ENCODE measurements at places on chromosomes 4 and X.

- DNase-seq, result no peak
Observed at GRCh38 chrX:70613295-70613694, 168.7 kb downstream of the DLG3 start.

GRCh38 chr4:181939199-181939945, 303.8 kb upstream of the TENM3 start:
- DNase-seq, result no peak

DNA sequence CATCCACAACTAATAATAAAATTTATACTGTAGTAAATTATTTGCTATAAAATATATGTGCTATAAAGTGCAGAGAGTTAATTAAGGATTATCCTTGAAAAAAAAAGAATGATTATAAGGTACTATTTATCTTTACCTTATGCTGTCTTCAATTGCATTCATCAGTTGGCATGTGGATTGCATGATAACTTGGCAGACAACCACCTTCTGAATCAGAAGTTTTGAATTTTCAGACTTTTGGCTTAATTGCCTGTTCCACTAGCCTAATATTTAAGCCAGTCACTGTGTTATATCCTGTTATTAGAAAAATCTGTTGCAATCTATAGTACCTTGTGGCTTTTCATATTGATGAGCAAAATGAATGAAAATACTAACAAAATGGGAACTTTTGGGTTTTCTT, 1040.3 kb upstream of the PCDH10 start:
- DNase-seq, result no peak

DNA sequence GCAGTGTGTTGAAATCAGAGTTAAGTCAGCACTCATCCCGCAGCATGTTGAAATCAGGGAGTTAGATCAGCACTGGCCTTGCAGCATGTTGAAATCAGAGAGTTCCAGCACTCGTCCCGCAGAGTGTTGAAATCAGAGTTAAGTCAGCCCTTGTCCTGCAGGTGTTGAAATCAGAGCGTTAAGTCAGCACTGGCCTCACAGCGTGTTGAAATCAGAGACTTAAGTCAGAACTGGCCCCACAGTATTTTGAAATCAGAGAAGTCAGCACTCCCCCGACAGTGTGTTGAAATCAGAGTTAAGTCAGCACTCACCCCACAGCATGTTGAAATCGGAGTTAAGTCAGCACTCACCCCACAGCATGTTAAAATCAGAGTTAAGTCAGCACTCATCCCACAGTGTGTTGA, 10.9 kb upstream of the UVSSA start:
- DNase-seq, result no peak

GRCh38 chrX:120380699-120381098, 18.8 kb downstream of the ATP1B4 start:
- DNase-seq, result no peak

DNA sequence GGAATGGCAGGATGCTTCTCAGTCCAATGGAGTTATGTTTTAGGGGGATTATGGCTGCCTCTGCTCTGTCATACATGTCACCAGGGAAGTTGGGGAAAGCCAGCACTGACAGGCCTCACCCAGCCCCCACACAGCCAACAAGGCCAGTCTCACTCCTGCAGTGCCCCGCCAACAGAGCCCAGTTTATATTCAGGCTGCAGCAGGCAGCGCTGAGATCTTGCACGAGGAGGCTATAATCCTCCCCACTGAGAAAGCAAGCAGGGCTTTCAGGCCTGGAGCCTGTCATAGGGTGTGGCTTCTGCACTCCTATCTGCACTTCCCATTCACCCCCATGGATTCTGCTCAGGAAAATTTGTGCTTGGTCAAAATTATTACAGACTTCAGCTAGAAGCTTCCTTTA, 25.1 kb downstream of the ADAD1 start:
- DNase-seq, result no peak

- DNase-seq, result no peak
Observed at GRCh38 chrX:16451334-16451733, 198.6 kb upstream of the S100G start.

DNA sequence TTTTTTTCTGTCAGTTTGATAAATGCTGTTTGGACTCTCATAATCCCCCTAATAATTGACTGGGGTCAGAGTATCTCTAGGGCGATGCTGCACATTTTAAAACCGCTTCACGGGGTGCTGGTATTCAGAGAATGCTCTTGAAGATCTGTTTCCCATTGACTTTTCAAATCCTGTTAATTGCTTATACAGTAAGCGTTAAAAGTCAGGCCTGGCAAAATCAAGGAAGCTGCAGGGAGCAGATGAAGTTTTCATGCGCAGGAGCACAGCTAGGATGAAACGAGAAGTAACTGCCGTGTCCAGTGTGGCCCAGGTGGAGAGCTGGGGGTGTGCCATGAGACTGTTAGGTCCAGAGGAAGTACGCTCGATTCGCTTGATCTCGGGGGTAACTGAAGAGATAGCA, 312.9 kb downstream of the TRIML1 start:
- DNase-seq, result no peak

GRCh38 chr4:109164011-109164410, 138.4 kb downstream of the COL25A1 start:
- no peak for DNase-seq

- DNase-seq, result no peak
Observed at GRCh38 chrX:107700317-107700774, 72.0 kb downstream of the PRPS1 start.

- DNase-seq, result no peak
Observed at GRCh38 chrX:145002771-145003170, 244.5 kb upstream of the SPANXN1 start.

GRCh38 chr4:122992057-122992456, 69.7 kb upstream of the NUDT6 start:
- no peak for DNase-seq

- no peak for DNase-seq
Observed at GRCh38 chr4:95180531-95181242, 368.1 kb downstream of the UNC5C start.

DNA sequence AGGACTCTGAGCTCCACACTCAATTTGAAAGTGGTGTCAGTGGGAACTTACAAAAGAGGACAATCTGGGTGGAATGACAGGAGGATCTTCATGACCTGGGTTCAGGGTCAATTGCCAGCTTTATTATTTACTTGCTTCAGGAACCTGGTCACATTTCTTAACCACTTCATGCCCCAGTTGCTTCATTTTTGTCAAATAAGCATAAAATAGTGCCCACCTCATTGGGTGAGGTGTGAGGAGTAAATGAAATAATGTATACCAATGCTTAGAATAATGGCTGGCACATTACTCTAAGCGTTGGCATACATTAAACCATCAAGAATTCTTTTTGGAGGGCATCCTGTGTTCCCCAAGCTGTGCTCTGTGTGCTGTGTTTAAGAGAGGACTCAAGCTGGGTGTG, 19.4 kb downstream of the VGLL1 start:
- DNase-seq, result no peak

DNA sequence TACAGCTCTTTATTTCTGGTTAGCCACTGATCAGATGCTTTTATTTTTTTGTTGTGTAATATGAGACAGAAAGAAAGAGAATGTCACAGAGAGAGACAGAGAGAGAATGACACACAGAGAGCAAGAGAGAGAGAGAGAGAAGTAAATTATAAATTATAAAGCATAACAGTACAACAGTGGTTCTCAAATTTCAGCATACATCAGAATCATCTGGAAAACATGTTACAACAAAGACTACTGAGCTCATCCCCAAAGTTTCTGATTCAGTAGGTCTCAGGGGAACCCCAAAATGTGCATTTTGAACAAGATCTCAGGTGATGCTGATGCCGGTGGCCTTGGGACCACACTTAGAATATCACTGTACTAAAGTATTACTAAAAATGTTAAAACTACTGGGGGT, 245.8 kb upstream of the DIAPH2 start:
- DNase-seq, result no peak

DNA sequence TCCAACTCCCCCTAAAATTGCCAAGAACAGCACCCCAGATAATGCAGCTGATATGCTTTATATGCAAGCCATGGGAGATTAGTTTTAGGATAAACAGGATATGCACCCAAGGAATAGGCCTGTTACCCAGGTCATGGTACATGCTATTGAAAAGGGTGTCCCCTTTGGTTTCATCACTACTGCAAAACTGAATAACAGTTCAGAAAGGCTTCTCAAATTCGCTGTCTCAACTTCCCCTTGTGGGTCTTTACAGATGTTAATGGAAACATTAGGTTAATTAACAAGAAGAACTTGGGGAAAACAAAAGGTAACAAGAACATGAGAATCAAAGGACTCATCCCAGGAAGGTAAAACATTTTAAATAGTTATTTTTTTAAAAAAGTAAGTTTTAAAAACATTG, 318.7 kb downstream of the PRR32 start:
- DNase-seq, result no peak

- no peak for DNase-seq
Observed at GRCh38 chrX:44871114-44871645, 1.8 kb upstream of the KDM6A start.

- DNase-seq, result no peak
Observed at GRCh38 chrX:10485326-10485725, 135.1 kb downstream of the MID1 start.

DNA sequence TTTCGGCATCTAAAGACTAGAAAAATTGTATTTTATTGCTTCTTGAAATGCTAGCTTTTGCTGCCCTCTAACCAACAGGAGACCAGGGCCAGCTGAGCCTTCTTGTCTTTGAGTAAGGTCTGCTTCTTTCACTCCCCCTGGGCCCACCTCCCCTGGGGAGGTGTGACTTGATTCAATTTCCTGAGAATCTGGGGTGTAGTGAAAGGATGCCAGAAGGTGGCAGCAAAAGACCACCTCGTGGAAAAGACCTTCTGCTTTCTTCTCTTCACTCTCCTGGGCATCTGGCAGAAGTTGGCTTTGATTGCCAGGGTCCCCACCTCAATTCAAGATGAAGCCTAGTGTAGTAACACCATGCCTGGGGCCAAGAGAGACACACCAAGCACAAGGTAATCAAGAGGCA, 96.5 kb upstream of the MAOA start:
- no peak for DNase-seq

DNA sequence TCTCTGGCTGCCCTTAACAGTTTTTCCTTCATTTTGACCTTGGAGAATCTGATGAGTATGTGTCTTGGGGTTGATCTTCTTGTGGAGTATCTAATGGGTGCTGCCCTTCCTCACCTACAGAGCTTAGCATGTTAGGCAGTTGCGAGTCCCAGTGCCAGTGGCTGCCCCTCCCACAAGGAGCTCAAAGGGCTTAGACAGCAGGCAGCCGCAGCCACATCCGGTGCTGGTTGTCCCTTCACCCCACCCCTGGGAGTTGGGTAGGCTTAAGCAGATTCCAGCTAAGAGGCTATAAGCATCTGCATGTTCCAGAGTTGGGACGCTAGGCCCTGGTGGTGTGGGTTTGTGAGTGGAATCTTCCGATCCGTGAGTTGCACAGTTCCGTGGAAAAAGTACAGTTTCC, 322.1 kb upstream of the ARX start:
- no peak for DNase-seq

DNA sequence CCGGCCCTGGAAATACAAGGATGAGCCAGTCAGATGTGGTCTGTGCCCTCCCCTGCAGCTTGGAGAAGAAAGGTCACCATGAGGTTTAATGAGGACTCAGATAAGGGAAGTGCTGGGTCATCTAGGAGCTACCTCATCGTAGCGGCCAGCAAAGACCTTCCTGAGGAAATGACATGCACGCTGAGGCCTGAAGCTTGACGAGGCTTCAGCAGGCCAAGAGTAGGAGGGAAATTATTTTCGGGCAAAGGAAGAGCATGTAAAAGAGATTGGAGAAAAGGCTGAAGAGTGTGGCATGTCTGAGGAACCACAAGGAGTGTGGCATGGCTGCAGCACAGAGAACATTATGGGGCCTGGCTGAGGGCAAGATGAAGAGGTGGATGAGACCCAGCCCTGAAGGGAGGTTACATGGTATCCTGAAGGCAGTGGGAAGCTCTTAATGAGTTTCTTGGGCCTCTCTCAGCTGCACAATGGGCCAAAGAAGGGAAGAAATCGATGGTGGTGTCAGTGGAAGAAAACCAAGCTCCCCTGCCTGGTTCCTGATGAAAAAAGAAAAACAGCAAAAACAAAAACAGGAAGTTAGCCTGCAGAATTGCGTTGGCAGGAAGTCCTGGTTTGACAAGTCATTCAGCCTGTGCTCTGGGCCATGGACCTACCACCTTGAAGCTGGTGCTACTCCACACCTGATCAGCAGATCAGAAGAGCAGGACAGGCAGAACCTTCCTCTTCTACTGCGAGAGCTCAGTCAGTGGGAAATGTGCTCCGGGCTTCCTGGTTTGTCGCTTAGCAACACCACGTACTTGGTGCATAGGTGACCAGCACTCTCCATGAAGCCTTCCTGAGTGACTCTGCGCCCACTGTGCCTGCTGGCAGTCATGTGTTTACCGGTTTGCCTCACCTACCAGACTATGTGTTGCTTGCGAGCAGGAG, 134.5 kb upstream of the KLF3 start:
- DNase-seq, result no peak

DNA sequence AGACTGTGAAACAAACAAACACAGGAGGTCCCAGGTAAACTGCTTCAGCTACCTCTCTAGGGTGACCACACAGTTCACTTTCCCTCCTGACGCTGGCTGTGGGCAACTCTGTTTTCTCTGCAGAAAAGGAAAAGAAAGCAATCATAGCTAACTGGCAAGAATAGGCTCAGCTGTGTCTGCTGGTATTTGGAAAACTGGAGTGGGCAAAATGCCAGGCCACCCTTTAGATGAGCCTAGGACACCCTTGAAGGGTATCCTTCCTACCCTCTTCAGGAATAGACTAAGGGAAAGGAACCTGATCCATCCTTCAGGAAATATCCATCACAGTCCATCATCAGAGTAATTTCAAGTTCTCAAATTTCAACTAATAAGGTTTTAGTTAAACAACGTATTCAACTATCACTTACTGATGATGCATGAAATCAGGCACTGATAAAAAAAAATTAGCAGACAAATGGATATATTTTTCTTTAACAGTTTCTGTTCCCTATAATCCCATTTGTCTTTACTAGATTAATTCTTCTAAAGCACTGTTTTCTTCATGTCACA, 60.9 kb downstream of the CAMK2D start:
- no peak for DNase-seq

DNA sequence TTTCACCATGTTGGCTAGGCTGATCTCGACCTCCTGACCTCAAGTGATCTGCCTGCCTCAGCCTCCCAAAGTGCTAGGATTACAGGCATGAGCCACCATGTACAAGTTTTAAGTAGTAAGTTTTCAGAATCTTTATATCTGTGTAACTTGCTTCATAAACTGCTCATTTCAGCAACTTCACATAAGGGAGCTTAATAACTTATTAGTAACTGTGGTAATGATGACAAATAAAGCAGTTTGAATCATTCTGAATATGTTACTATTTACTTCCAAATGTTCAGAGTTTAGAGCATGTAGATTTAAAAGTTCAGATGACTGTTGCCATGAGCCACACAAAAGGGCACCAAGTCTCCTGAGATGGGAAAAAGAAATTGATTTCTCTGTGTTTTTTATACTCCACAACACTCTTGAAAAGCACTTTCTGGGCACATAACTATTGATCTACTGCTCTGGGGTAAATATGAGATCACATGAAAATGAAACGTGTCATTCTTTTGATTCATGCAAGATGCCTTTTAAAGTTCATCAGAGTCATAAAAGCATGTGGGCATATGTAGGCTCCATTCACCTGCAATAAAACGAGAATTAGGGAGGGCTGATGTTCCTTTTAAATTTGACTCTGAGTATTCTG, 14.1 kb upstream of the CA5B start:
- DNase-seq, result no peak

Data from stimulated activated CD8-positive, alpha-beta memory T cell treated with anti-CD3 and anti-CD28 coated beads, Interleukin-4, amount 100 ng/mL, for 1 hour (primary cell).